ENCODE measurements at places on chromosomes 1 and 21.

DNA sequence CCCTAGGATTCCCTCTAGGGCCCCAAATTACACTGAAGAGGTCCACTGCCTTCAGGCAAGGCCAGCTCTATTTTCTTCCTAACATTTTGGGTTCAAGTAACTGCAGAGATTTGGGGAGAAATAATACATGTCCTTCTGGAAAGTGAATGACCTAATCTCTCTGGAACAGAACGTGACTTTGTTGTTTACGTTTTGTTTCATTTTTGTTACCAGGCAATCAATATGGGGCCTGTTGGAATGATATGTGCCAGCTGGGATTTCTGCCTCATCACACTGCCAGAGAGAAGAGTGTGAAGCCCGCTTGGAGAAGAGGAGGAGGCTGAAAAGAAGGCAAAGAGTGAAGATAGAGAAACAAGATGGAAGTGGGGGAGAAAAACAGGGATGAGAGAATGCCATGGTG lies 116.7 kb downstream of the FASLG start:
- DNase-seq = no peak

- no peak for DNase-seq
These were observed 82.6 kb downstream of the SPAG17 start for GRCh38 chr1:118102445-118102844.

- DNase-seq = no peak
These were observed 118.0 kb downstream of the ATP5PO start for GRCh38 chr21:33797565-33797964.

- DNase-seq = no peak
These were observed 123.5 kb upstream of the MAGI3 start for GRCh38 chr1:113266788-113267187.

DNA sequence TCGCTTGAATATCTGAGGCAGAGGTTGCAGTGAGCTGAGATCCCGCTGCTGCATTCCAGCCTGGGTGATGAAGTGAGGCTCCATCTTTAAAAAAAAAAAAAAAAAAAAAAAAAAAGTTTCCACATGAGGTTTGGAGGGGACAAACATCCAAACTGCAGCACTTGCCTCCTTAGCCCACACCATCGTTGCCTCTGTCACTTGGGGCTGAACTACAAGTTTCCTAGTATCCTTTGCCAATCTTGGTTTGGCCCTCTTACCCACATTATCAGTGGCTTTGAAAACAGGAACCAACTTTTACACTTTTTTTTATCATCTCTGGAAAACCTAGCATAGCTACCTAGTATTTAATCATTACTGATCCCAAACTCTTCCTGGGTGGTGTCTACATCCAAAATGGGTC lies 59.2 kb downstream of the CLSTN1 start:
- no peak for DNase-seq

GRCh38 chr1:240308096-240308495 lies 216.4 kb downstream of the FMN2 start:
- no peak for DNase-seq
